ENCODE measurements at places on chromosomes 7 and 10. TPM values are rescaled to one million over a fixed set of nuclear protein-coding genes. Genes with fewer than 3 reads are reported as not detected.

- DNase-seq, result no peak
Measured at GRCh38 chr7:31145339-31145738, 93.2 kb downstream of the ADCYAP1R1 start.

DNA sequence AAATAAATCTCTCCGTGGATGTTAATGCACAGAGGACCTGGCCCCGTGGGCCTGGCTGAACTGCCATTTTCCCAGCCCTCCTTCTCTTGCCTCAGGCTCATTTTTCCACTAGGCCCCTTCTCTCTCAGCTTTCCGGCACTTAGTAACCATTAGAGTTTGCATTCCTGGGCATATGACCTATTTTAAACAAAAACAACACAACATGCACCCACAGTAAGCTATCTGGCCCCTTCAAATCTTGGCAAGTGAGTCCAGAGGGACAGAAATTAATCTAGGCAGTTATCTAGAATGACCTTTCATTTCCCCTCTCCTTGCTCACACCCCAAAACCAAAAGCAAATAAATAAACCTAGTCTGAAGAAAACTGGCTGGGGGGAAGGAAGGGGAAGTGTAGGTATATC, 11.7 kb downstream of the FBXW4 start:
- no peak for DNase-seq

DNA sequence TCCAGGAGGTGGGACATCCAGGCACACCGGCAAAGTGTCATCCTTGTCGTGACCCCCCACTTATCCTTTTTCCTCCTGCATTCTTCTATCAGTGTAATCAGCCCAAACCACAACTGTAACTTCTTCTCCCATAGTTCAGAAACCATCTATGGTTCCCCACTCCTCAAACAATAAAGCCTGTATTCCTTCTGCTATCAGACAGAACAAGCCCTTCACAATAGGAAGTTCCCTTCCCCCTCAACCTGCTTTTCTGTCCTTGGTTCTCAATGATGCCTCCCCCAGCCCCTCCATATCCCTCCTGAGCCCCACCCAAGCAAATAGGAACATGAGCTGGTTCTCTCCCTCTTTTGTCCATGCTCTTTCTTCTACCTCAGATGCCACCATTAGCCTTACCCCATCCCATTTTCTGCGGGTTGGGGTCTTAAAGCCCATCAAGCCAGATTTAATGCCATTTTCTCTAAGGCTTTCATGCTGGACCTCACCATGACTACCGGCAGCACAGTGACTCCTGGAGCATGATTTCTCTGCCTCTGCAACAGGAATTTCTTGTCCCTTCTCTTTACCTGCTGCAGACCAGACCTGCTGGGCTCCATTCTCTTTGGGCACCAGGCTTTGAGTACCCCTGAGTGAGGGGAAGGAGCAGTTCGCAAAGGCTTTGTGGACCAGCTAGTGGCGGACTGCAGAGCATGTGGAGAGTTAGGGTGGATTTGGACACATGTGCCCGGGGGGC, 92.8 kb upstream of the PAX2 start:
- DNase-seq, result no peak

DNA sequence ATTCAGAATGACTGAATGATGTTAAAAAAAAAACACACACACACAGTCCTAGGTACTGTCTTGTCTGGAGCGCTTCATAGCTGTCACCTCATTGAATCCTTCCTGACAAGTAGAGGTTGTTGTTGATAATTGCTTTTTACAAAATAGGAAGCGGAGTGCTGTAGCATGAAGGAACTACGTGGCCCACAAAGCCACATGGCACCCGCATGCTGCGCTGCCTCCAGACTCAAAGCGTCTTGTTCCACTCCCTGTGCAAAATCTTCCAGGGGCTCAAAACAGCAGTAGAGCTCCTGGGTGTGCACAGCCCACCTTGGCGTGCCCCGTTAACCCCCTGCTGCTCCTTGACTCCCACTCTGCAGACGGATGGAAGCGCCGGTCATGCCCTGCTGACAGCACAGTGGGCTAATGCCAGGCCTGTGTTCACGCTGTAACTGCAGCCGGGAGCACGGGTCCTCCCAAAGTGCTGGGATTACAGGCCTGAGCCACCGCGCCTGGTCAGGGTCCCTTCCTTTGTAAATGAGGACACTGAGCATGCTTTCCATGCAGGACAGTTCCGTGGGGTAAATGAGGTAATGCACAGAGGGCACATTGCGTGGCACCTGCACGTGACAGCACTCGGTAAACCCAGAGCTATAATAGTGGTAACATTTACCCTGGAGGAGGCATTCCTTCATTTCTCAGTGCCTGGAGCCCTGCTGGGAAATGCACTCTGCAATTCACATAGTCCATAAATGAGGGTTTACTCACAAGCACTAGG, 91.1 kb upstream of the GNA12 start:
- no peak for DNase-seq

GRCh38 chr7:139648941-139649425, 125.5 kb downstream of the CLEC2L start:
- DNase-seq, result no peak

GRCh38 chr7:2954433-2954853, 89.2 kb downstream of the CARD11 start:
- no peak for DNase-seq

- DNase-seq, result no peak
Measured at GRCh38 chr10:2729197-2729596, 338.2 kb upstream of the PFKP start.

The DYNC1I1 gene
- 0.74 TPM for polyA plus RNA-seq

- no peak for DNase-seq
Measured at GRCh38 chr10:14592566-14592965, 182.1 kb downstream of the FAM107B start.

The VWA2 gene
- polyA plus RNA-seq, result 2.5 TPM

DNA sequence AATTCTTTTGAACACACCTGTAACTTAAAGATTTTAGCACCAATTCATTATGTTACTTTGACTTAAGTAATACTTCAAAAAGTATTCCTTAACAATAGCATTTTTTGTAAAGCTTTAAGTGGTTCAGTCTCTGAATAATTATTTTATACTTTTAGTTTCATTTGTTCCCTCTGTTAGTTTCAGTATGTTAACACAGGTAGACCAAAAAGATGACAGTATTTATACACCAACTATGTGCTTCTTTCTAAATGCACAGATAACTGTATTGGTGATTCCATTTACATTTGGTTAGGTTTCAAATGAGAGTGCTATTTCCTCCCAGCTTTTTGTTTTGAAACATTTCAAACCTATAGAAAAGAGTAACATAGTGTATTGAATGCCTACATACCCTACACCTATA, 14.0 kb downstream of the RALA start:
- no peak for DNase-seq

The SOSTDC1 gene
- 47.0 TPM for polyA plus RNA-seq

DNA sequence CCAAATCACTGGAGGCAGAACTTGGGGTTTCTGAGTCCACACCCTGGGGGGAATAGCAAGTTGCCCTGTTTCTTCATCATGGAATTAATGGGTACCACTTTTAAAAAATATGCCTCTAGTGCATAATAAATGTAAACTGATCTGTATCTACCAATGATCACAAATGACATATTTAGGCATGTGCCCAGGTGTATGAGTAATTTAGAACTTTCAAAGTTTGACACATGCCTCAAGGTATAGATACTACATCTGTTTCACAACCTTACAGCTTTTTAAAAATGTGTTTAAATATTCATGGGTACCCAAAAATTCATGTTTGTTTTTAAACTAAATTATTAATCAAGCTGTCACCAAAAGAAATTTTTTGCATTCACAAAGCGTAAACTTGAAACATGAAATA, 226.0 kb downstream of the KIAA1217 start:
- DNase-seq, result no peak

DNA sequence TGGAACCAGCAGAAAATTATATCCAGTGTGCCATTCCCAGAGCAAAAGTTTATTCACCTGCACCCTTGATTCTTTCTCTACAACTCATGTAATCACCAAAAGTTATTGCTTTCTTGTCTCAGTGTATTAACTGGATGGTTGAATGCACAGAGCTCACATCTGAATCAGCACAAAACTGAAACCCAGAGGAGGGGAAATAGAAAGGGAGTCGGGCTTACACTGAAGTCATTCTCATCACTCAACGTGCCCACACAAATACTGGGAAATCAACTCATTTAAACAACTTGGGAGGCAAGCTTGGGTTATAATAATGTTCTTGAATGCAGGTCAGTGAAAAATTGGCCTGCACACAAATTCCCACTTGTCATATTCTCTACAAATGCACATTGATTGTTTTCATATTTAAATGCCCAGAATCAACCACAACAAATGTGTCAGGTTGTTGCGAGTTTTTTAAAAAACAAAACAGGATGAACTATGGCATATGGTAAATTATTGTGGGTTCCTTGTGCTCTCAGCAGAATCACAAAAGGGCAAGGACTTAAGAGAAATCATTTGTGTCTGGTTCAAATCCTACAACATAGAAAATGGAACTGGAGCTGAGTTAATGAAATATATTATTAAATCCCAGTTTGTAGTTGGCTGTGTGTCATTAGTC, 125.9 kb upstream of the NOBOX start:
- no peak for DNase-seq

The WDR86 gene
- polyA plus RNA-seq, result 57.5 TPM

DNA sequence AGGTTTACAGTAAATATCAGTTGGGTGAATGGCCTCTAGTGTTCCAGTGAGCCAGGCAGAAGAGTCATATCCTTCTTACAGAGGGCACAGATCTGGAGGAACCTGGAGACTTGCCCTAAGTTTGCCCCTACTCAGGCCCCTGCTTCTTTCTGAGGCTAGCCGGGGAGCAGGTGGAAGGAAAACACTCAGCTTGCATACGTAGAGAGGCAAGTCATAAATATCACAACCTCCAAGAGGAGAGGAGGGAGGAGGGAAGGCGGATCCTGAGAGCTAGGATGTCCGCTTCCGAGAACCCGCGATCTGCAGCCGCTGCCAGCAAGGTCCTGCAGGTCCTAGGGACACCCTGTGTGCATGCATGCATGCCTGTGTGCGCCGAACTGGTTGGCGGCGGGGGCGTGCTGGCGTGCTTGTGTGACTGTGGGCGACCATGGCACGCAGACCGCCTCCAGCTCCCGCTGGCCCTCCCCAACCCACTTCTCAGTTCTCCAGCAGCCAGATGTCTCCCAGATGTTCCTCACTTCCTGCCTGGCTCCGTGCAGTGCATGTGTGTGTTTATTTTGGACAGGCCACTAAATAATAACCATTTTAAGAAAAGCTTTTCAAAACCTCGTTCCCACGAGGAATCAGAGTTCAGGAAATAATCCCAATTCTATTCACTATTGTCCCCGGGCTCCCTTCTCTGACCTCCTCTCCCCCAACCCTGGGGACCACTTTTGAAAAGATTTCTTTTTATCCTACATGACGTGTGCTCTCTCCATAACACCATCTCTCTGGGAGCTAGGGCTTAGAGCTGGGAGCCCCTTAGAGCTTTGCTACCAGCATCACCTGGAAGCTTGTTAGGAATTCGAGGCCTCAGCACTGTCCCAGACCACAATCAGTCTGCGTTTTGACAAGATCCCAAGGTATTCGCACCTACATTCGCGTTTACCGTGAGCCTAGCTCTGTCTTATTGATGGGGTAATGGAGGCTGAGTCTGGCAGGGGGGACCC, 32.4 kb downstream of the UNC5B start:
- peak; percentile 76 for DNase-seq

The ELAPOR2 gene
- polyA plus RNA-seq, result 9.2 TPM

- no peak for DNase-seq
Measured at GRCh38 chr7:134473861-134474291, 15.0 kb upstream of the AKR1B1 start.

The GRM8 gene
- polyA plus RNA-seq, result 7.9 TPM

DNA sequence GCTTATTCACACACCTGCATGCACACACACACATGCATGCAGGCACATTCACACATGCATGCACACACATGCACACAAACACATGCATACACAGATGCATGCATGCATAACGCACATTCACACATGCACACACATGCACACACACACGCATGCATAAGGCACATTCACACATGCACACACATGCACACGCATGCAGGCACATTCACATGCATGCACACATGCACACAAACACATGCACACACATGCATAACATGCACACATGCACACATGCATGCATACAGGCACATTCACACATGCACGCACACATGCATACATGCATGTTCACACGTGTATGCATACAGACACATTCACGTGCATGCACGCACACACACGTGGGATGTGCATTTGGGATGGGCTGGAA, 165.8 kb downstream of the PAXIP1 start:
- no peak for DNase-seq

GRCh38 chr10:45553155-45553554, 119.4 kb downstream of the ZFAND4 start:
- DNase-seq, result no peak

The PRTFDC1 gene
- 45.2 TPM for polyA plus RNA-seq

- no peak for DNase-seq
Measured at GRCh38 chr7:30851651-30852307, 59.9 kb upstream of the AQP1 start.

The COL28A1 gene
- polyA plus RNA-seq, result 12.7 TPM

DNA sequence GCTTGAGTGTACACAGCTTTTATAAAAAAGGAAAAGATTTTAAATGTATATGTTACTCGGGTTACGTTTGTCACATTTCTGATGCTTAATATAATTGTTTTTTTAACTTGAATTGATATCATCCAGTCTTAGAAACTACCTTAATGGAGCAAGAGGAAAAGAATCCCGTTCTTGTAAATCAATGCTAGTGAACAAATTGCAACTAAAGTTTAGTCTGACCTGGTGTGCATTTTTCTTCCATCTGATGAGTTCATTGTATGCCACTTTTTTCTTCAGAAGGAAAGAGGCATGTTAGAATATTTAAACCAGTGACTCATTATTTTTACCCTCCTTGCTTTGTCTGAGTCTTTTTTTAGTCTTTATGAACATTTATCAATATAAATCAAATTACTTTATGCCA, 34.7 kb downstream of the NET1 start:
- DNase-seq, result no peak

- DNase-seq, result no peak
Measured at GRCh38 chr7:121966276-121966934, 93.4 kb downstream of the PTPRZ1 start.

DNA sequence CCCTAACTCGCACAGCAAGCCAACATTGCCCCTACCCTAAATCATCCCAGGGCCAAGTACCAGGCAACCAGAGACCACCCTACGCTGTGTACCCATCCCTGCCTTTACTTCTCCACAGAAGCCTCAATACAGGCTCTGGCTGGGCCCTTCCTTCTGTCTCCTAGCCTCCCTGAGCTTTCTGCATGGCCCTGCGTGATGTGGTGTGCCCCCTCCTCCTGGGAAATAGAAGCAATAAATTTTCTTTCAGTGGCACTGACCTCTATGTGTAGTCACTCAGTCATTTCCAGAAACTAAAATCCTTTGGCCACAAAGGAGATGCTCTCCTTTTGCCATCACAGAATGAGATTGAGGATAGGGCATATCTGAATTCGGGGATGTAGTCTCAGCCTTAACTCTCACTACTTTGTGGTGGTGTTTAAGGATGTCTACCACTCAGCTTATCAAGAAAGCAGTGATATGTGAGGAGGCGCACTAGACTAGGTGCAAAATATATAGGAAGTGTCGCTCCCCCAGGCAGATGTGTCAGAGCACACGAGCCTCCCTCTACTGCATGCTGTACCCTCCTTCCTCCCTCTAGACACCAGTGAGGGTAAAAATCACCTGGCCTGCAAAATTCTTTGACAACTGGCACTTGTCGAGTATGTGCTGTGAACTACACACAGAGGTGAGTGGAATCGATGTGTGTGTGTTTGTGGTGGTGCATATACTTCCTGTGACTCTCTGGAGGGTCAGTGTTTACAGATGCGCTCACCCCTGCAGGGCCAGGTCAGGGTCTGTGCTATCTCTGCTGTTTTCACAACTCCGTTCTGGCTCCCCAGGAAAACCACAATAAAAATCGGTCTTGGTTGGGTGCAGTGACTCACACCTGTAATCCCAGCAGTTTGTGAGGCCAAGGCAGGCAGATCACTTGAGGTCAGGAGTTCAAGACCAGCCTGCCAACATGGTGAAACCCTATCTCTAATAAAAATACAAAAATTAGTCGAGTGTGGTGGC, 825.9 kb upstream of the IGFBP3 start:
- no peak for DNase-seq

The SHLD2 gene
- polyA plus RNA-seq, result 45.6 TPM
